Activated T-cell treated with anti-CD3 and anti-CD28 coated beads, Interleukin-2, amount 50 U/mL, for 4 hours (primary cell): ENCODE measurements at places on chromosomes 4 and X. TPM values are rescaled to one million over a fixed set of nuclear protein-coding genes. Genes with fewer than 3 reads are reported as not detected.

- DNase-seq = no peak
Observed at GRCh38 chr4:14241574-14241973, 614.0 kb upstream of the BOD1L1 start.

DNA sequence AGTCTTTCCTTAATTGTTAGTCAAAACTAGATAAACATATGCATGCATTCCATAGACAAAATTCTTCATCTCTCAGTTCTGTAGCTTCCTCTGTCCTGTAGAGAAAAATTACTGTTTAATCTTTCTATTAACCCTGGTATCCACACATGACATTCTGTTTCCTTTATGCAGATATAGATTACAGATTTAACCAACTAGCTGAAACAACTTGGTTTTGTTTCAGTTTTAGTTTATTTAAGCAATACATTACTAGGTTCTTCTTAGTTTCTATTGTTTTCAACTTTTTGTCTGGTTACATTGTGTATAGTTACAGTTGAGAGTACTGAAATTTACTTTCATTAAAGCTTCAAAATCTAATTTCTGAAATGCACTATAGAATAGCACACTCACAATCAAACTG, 933.9 kb upstream of the EPHA5 start:
- DNase-seq = no peak

GRCh38 chr4:87499403-87500091, 29.6 kb downstream of the SPARCL1 start:
- no peak for DNase-seq

GRCh38 chr4:81891005-81891996, 419.6 kb upstream of the RASGEF1B start:
- DNase-seq = no peak

NR0B1 gene
- not detected for total RNA-seq

MND1 gene
- 9.6 TPM for total RNA-seq

CXCL11 gene
- total RNA-seq = 3.4 TPM
